WERI-Rb-1 (cell line): ENCODE measurements at places on chromosomes 12 and 14.

- DNase-seq: no peak
These were observed 21.3 kb downstream of the YBX3 start for GRCh38 chr12:10701843-10702242.

- DNase-seq: no peak
These were observed 75.2 kb downstream of the PRIMA1 start for GRCh38 chr14:93712838-93713724.

DNA sequence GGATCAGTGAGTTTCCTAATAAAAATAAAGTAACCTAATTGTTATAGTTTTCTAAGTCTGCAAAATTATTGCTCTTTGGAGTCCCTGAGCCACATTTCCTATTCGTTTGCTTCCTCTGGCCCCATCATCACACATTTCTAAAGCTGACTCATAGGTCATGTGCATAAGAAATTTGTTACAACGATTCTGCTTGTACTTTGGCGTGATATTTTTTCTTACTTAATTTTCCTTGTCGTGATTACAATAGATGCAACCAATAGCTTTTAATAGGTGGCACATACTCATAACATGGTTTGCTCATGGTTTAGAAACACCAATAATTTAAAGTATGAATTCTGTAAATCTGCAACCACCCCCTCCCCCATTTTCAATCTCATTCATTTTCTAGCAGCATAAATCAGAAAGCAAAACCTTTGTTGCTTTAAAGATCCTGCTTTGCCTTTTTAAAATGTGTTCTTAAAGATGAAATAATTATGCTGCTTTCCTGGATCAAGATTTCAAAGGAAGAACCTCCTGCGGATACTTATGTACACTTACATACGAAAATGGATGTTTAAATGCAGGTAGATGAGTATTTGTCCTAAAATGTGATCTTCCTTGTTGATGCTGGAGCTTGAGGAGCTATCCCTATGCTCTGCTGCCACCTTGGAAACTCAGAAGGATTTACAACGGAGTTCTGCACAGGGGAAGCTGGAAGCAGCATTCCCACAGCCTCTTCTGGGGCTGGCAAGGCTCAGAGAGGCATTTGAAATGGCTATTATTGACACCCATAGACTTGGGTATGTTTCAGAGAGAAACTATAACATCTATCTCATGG is 1.7 kb upstream of the FLRT2 start:
- peak; percentile 54 for DNase-seq

GRCh38 chr12:6584293-6584692 is 16.2 kb upstream of the NOP2 start:
- DNase-seq: no peak

DNA sequence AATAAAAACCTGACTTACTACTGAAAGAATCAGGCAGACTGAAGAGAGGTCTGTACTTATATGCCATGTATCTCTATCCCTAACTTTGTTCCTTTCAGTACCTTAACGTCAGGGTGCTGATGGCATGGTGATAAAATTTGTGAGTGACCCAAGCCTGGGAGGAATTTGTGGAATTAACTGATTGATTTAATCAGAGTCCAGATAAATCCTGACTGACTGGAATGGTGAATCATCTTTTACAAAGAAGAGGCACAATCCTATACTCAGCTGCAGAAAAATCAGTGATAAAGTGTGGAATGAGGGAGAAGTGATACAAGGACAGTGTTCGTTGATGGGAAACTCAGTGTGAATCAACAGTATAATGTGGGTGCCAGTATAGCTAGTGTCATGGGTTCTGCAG is 3.7 kb downstream of the TDG start:
- no peak for DNase-seq

GRCh38 chr14:104981699-104982541 is 3.7 kb upstream of the CLBA1 start:
- DNase-seq: no peak

DNA sequence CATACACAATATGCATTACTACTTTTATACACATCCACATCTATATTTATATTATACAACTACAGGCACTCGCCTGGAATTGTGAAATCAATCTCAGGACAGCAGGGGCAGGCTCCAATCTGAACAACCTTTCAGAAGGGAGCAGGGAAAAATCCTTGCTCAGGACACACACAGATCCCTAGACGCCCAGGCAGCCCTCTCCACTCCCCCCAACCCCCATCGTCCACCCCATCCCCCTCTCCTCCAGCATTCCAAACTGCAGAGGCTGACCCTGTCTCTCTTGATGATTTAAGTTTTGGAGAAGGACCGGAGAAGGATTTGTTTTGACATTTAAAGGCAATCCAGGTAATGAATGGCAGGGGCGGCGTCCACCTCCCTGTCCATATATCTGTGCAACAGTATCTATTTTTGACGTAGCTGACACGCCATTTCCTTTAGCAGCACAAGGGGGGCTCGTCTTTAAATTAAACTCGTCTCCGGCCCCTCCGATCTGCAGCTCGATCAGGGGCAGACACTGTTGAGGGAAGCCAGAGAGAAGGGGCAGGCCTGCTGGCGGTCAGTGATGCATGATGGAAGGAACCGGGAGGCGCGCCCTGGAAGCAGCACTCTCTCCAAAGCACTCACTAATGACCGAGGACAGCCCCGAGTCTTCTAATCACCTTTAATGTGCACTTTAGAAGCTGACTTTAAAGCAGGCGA is 95.0 kb upstream of the TBX5 start:
- DNase-seq: peak; percentile 13

DNA sequence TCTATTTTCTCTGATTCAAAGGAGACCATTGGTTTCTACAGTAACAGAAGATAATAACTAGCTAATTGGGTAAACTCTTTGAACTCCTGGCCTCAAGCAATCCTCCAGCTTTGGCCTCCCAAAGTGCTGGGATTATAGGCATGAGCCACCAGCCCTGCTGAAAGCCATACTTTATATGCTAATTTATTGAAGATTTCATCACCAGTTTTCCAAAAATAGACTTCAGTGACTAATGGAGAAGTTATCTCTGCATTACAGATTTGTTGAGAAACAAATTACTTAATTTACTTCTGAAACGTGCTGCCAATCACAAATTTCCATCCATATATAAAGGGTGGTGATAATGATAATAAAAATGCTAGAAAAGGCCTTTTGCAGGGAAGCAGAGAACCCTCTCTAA is 1758.1 kb upstream of the SEL1L start:
- DNase-seq: no peak

DNA sequence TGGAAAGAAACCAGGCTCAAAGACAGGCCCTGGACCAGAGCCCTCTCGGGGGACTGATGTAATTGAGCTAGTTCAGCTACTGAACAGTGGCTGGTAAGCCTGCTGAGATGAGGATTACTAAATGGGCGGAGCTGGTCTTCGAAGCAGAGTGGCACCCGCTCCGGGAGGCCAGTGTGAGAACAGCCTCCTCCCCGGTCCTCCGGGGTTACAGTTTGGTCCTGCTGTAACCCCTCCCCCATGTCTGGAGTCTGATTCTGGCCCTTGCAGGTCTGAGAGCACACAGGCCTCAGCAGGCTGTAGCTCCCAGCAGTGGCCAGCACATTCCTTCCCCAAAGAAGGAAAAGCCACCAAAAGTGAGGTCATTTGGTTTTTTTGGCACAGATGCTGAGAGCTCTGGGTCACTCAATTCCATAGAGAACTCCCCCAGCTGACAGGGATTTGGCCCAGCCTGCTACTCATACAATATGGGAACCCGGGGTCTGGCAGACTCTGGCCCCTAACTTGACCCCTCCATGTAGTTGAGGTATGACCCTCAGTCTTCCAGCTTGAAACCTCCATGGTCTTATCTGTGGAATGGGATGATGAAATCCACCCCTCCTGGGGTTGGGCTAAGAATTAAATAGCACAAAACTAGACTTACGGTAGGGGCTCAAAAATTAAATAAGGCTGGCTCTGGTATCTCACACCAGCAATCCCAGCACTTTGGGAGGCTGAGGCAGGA is 39.0 kb downstream of the ACTN1 start:
- peak; percentile 92 for DNase-seq

DNA sequence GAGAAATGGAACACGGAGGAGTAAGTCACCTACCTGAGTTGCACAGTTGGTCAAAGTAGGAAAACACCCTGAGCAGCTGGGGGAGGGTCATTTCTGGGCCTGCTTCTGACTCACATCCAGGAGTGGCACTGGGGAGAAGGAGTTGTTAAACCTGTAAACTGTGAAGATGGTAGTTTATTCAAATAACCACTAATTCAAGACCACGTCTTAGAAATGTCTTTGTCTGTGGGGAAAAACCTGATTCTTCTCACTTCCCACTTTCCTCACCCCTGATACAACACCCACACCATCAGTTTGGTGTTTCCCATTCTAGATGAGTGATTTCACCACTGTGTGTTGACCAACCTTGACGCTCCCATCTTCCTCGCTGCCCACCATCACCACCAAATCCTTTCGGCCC is 207.1 kb downstream of the ANO4 start:
- DNase-seq: no peak

DNA sequence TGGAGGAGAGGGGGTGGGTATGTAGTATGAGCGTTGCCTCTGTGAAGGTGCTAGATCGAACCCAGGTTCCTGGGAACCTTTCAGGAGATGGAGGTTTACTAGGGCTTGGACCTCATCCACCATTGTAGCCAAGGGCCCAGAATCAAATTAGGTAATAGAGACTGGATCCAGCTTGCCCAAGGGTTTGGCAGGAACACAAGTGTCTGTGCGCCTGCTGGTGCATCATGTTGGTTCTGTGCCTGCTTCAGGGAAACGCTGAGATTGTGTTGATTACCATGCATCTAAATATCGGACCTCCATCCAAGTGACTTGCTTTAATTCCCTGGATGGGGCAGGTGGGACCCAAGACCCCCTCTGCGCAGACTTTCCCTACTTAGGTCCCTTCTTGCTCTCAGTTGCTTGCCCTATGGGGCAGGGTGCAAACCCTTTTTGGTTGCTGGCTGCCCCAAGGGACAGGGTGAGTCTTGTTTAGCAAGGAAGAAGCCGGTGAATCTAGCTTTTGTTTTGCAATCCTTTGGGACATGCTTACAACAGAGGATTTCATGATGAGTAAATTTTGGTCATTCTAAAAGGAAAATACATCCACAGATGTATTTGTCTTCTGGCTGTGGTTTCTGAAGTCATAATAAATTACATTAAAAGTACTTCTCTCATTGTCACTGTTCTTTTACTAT is 189.8 kb upstream of the PRICKLE1 start:
- no peak for DNase-seq

DNA sequence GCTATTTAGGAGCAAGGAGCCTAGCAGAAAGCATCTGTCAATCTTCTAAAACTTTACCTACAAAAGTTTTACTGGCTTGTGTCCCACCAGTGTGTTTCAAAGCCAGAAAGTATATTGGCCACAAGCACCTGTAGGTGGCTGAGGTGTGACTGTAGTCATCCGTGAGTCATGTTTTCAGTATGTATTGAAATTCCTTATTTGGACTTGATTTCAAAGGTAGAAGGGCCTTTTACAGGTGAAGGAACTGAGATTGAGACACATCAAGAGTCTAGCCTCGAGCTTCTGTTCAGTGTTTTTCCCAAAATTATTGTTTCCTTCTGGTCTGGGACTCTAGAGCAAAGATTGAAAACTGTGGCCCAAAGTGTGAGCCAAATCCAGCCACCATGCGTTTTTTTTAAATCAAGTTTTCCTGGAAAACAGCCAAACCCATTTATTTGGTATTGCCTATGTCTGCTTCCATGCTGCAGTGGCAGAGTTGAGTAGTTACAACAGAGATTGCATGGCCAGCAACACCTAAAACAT is 195.3 kb upstream of the BCL2L14 start:
- DNase-seq: no peak

DNA sequence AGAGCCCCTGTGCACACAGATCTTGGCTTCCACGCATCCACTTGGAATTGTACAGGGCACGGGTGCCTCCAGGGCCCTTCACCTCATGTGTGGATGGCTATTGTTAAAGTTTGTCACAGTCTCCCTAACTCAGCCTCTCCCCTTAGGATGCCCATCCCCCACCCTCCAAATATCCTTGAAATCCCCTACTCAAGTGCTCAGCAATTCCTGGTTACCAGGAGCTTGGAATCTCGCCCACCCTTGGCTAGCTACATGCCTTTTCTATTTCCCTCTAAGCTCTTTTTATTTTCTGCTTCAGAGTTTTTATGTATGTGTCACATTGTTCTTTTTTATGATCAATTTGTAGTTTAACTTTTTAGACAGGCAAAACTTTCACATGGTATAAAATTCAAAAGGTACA is 13.0 kb upstream of the NR1H4 start:
- no peak for DNase-seq

DNA sequence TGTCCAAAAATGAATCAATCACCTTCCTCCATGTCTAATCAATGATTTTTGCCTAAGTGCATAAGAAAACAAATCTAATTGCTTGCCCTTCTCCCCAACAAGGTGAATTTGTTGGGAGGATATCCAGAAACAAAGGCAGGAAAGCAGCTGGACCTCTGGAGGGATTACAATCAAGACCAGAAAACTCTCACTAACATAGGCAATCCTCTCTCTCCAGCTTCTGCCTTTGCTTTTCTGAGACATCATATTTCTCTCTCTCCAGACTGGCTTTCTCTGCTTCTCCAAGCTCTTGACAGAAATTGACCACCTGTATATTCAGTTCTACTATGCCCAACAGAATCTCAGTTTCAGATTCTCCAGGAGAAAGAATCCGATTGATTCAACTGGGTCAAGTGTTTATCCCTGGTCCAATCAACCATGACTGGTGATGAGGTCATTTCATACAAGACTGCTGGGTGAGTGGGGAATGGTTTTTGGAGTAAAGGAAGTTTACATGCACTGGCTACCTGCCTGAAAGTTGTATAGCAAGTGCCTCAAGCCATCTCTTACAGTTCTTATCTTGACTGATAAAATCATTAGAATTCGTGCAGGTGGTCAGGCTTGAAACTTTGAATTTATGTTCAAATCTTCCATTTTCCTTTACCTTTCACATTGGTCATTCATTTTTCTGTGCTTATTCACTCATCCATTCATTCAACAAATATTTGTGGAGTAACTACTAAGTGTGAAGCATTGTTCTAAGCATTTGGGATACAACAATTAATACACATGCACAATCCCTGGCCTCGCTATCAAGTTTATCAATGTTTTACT is 22.2 kb upstream of the CFAP54 start:
- no peak for DNase-seq

DNA sequence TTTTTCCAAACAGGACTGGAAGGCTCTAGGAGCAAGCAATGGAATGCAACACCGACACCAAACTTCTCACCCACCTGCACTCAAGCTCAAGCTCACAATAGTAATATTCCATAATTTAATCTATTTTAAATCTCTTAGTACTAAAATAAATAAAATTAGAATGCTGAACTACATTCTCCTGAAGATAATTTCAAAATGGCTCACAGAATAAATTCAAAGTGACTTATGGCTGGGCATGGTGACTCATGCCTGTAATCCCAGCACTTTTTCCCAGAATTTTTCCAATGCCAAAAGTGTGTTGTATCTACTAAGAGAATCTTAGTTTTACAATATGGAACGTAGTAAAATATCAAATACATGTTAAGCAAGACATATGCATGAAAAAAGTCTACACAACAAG is 31.5 kb downstream of the DUSP16 start:
- no peak for DNase-seq

- DNase-seq: no peak
These were observed 32.3 kb downstream of the MEG3 start for GRCh38 chr14:100857923-100858837.

- DNase-seq: peak; percentile 53
These were observed 157.8 kb downstream of the ZFP36L1 start for GRCh38 chr14:68634874-68635595.

GRCh38 chr12:48004053-48004941 is at the start of gene COL2A1:
Gene COL2A1, minus strand, starts transcription at chr12:48004476. Its CDS starts 155 bp downstream, at chr12:48004321.
- DNase-seq: no peak
